ENCODE measurements at places on chromosomes 7 and 10. TPM values are rescaled to one million over a fixed set of nuclear protein-coding genes. Genes with fewer than 3 reads are reported as not detected.

DNA sequence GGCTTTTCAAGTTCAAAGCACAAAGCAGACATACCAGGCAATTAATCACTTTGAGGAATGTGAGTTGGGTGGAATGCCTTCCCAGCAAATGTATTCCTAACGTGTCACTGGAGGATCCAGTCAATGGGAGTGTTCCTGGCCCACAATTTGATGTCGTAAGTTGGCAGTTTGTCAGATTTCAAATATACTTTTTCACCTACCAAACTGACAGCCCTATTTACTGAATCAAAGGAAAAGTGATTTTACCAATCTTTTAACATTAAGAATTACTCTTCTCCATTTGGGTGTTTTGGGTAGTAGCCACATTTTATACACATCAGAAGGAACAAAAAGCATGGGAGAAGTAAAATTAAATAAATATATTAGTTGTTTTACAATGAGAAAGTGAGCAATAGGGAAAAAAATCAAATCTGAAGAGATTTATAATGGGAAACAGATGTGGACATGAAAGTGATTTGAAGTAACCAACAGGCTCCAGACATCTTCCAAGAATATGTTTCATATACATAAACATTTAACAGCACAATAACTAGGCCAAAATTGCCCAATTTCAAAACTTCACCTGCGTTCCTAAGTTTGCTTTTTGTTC is 222.9 kb downstream of the MTERF1 start:
- H3K4me3 ChIP-seq, result no peak overlapping the region
- H3K4me1 ChIP-seq, result no peaks in the 10 kb centered on the region
- no peak overlapping the region for H3K27ac ChIP-seq
- H3K36me3 ChIP-seq, result no peaks in the 10 kb centered on the region

DNA sequence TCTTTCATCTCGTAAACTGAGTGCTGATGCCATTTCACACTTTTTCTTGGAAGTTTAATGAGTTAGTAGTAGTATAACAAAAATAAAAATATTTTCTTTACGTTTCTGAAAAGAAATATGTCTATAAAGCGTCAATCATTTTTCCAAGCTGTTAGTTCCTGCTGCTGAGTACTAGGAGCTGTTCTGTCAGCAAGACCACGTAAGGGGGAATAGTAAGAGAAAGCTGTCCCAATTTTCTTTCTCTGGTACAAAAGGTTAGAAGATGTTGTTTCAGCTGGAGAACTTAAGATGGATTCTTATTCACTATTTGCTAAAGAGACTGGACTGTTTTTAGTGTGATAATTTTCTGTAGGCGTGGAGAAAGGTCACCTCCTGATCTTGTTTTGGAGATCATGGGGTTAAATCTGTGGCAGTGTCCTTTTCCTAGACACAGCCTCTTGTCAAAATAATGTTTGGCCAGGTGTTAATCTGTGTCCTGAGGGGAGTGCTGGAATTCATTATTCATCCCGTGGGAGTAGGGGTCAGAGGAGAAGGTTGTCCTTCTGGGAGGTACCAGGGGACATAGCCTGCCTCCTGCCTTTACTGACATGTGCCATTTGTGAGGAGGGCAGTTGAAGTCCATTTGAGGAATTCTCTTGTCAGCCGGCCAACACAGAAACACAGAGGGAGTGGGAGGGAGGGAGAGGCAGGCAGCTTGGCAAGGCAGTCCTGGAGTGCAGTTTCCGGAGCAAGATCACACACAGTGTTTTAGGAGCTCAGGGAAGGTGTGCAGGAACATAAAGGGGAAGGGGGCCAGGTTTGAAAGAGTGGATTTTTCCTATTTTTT is 368.7 kb downstream of the AUTS2 start:
- no peaks in the 10 kb centered on the region for H3K36me3 ChIP-seq
- H3K27ac ChIP-seq, result peak overlapping the region; percentile 57
- no peak overlapping the region for H3K4me3 ChIP-seq
- DNase-seq, result peak; percentile 84

- no peak overlapping the region for H3K4me3 ChIP-seq
- DNase-seq, result no peak
- H3K27ac ChIP-seq, result no peak overlapping the region
- no peaks in the 10 kb centered on the region for H3K36me3 ChIP-seq
- no peaks in the 10 kb centered on the region for H3K27me3 ChIP-seq
These were observed 169.5 kb upstream of the PFKP start for GRCh38 chr10:2897619-2898508.

- peak within 1 kb of the TSS; percentile 34 for H3K4me3 ChIP-seq
- peak; percentile 30 for DNase-seq
- H3K27ac ChIP-seq, result no peak within 1 kb of the TSS
- no peaks in the 10 kb centered on the region for H3K27me3 ChIP-seq
- H3K36me3 ChIP-seq, result no peaks in the 10 kb centered on the region
These were observed at the start of gene RAPGEF5 for GRCh38 chr7:22356701-22357310. TSS of gene RAPGEF5 (minus strand) at chr7:22357154. CDS start at chr7:22357060, 94 bp downstream.

GRCh38 chr7:7761974-7762779 is 43.8 kb upstream of the RPA3 start:
- H3K27me3 ChIP-seq, result no peaks in the 10 kb centered on the region
- peak; percentile 26 for DNase-seq
- H3K27ac ChIP-seq, result peak overlapping the region; percentile 64

DNA sequence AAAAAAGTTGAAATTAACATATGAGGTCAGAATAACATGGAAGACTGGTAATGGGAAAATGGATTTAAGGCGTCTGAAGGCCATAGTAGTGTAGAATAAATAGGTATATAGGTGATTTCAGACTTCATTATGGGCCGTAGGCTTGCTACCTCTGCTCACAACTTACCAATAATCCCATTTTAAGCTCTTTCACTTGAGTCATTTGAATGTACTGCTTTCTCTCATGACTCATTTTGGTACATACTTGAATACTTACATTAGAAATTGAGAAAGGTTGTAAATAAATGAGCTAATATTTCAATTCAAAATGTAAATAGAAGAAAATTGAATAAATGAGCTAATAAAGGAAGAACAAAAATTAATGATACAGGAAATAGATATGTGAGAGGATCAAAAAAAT is 42.2 kb upstream of the NEUROD6 start:
- DNase-seq, result no peak
- no peaks in the 10 kb centered on the region for H3K4me1 ChIP-seq
- H3K36me3 ChIP-seq, result no peaks in the 10 kb centered on the region
- H3K27me3 ChIP-seq, result no peaks in the 10 kb centered on the region

DNA sequence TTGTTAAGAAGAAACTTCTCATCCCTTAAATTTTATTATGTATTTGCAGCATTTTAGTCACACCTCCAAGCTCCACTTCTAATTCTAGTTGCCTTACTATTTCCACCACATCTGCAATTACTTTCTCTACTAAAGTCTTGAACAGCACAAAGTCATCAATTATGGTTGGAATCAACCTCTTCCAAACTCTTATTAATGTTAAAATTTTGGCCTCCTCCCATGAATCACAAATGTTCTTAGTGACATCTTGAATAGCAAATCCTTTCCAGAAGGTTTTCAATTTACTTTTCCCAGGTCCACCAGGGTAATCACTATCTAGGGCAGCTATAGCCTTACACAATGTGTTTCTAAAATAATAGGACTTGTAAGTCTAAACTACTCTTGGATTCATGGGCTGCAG is 126.3 kb upstream of the POM121L12 start:
- no peaks in the 10 kb centered on the region for H3K27me3 ChIP-seq
- H3K4me1 ChIP-seq, result no peaks in the 10 kb centered on the region
- H3K36me3 ChIP-seq, result no peaks in the 10 kb centered on the region
- H3K4me3 ChIP-seq, result no peak overlapping the region
- H3K27ac ChIP-seq, result no peak overlapping the region

DNA sequence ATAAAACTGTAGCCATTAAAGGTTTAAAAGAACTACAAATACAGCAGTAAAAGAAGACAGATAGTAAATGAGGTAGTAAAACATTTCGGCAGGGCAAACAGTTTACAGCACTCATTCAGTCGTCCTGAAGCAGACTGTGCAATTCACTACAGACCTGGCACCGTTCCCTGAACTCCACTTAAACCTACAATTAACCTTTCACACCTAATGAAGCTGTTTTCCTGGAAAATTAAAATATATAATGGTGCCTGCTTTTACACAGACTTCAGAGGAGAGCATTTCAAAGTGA is 335.3 kb downstream of the GFRA1 start:
- no peaks in the 10 kb centered on the region for H3K36me3 ChIP-seq
- no peak overlapping the region for H3K27ac ChIP-seq
- H3K4me3 ChIP-seq, result no peak overlapping the region
- H3K4me1 ChIP-seq, result no peaks in the 10 kb centered on the region
- DNase-seq, result no peak
- no peaks in the 10 kb centered on the region for H3K27me3 ChIP-seq

- no peaks in the 10 kb centered on the region for H3K27me3 ChIP-seq
- H3K36me3 ChIP-seq, result no peaks in the 10 kb centered on the region
- H3K4me1 ChIP-seq, result peaks cover 8% of the 10 kb centered on the region
- DNase-seq, result peak; percentile 72
These were observed 79.9 kb upstream of the EN2 start for GRCh38 chr7:155377838-155378579.

GRCh38 chr10:32954545-32955298 is 3.3 kb downstream of the ITGB1 start:
- H3K4me1 ChIP-seq, result peaks cover 20% of the 10 kb centered on the region
- H3K27ac ChIP-seq, result peak overlapping the region; percentile 86
- H3K4me3 ChIP-seq, result no peak overlapping the region
- no peaks in the 10 kb centered on the region for H3K36me3 ChIP-seq
- no peaks in the 10 kb centered on the region for H3K27me3 ChIP-seq

GRCh38 chr10:78331391-78331922 is 297.8 kb downstream of the RPS24 start:
- H3K27ac ChIP-seq, result no peak overlapping the region
- H3K4me3 ChIP-seq, result no peak overlapping the region
- no peak for DNase-seq
- no peaks in the 10 kb centered on the region for H3K27me3 ChIP-seq
- no peaks in the 10 kb centered on the region for H3K36me3 ChIP-seq

DNA sequence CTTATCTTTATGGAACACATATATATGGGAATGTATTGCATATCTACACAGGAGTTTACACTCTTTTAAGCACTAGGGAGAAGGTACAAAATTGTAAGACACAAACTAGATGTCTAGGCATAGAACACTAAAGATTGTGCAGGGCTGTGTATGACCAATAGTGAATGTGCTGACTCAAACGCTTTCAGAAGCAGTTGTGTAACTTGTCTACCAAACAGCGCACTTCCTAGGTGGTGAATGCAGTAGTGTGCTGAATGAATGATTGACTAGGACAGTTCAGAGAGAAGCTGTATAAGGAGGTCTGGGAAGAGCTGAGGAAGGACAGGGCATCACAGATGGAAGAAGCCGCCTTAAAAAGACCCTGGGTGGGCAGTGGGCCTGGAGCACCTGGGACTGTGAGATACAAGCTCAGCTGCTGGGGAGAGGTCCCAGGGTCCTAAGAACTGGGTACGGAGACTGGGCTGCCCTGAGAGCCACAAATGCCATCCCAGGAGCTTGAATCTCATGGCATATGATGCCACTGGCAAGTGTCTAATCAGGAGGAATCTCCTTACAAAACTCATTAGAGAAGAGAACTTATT is 14.2 kb downstream of the CLRN3 start:
- H3K27ac ChIP-seq, result no peak overlapping the region
- H3K4me1 ChIP-seq, result no peaks in the 10 kb centered on the region
- DNase-seq, result no peak

DNA sequence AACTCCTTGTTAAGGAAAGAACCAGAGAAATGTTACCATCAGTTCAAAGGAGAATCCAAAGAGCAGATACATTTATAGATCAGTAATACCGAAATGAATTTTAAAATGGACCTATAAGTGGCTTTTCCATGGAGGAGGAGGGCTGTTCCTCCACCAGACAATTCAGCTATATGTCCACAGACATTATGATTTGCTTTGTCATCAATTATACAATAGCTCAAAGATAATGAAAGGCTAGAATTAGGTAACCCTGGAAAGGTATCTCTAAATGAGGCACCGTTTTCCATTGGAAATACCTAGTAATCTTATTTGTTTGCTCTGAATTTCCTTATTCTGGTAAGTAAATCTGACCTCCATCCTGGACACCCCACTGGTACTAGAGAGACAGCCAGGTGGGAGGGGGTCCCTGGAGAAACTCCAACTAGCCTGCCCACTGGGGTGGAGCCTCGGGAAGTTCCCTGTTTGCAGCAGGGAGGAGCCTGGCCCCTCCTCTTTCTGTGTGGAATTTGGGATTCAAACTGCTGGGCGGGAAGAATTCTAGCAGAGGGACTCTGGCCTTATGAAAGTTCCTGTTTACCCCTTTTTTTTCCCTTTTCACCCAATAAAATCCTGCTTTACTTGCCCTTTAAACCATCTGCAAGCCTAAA is 218.0 kb downstream of the PHF14 start:
- H3K27ac ChIP-seq, result no peak overlapping the region
- H3K36me3 ChIP-seq, result no peaks in the 10 kb centered on the region
- peaks cover 5% of the 10 kb centered on the region for H3K4me1 ChIP-seq
- no peak overlapping the region for H3K4me3 ChIP-seq
- H3K27me3 ChIP-seq, result no peaks in the 10 kb centered on the region

- peak; percentile 72 for DNase-seq
- peaks cover 3% of the 10 kb centered on the region for H3K27me3 ChIP-seq
- H3K36me3 ChIP-seq, result no peaks in the 10 kb centered on the region
These were observed 876 bp downstream of the DNAH11 start for GRCh38 chr7:21543528-21544302.

- H3K27me3 ChIP-seq, result no peaks in the 10 kb centered on the region
- DNase-seq, result peak; percentile 82
- no peaks in the 10 kb centered on the region for H3K4me1 ChIP-seq
- peaks cover 51% of the 10 kb centered on the region for H3K36me3 ChIP-seq
- H3K4me3 ChIP-seq, result no peak overlapping the region
These were observed 112.2 kb downstream of the CYTH3 start for GRCh38 chr7:6160191-6160623.

DNA sequence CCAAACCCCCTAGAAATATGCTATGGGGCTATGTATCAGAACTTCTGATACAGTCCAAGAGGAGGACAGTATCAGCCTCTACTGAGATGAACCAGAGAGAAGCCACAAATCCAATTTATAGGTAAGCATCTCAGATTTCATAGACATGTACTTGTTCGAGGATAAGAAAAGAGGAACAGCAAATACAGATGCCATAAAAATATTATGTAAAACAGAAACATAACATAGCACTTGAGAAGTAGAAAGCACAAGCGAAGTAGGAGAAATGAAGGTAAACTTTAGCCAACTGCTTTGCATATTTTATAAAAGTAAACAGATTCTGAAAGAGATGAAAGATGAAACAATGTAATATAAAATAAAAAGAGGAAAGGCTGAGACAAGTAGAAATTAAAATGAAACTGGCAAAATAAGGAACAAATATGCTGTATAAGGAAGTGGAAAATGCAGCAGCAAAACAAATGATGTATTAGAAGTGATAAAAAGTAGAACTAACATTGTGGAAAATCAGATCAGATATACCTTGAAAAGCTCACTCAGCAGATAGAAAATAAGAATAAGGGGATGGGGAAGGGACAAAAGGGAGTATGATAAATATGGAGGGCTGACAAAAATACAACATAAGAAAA is 135.1 kb downstream of the SKAP2 start:
- H3K4me3 ChIP-seq, result no peak overlapping the region
- DNase-seq, result no peak
- peaks cover 2% of the 10 kb centered on the region for H3K36me3 ChIP-seq
- H3K27ac ChIP-seq, result no peak overlapping the region
- no peaks in the 10 kb centered on the region for H3K27me3 ChIP-seq

HOXA13 gene
- polyA plus RNA-seq, result not detected

SLC39A12 gene
- polyA plus RNA-seq, result 0.26 TPM

LRRD1 gene
- not detected for polyA plus RNA-seq

UPK3BL1 gene
- polyA plus RNA-seq, result 54.3 TPM
